A172 (cell line): ENCODE measurements at places on chromosomes 2 and 18.
A peak's percentile ranks its signal among the peaks of the same experiment; 100 is the strongest.

DNA sequence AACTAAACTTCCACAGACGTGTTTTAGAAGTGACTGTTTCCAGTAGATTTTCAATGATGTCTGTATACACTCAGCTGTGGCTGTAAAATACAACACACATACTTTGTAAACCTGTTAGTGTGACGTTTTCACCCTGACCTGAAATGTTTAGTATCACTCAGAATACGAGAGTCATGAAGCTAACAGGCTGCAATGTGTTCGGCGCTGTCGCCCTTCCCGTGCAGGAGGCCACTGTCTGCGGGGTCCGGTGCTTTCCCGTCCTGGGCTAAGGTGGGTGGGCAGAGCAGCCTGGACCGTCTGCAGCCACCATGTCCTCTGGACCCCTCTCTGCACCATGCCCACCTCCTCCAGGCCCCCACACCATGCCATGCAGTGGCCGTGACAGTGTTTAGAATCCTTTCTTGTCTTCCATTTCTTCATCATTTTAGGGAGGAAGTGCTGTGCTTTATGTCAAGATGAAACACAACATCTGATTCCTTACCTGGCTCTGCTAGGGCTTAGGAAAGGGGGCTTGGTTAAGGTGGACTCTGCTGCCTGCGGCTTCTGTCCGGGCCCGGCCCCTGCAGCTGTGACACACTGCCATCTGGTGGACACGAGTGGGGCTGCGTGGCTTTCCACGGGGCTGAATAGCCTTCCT lies 53.8 kb upstream of the RBM44 start:
- DNase-seq, result no peak

- DNase-seq, result no peak
These were observed 22.3 kb downstream of the QPCT start for GRCh38 chr2:37366773-37367172.

- no peak for DNase-seq
These were observed 125.4 kb upstream of the RNF152 start for GRCh38 chr18:62018034-62018758.

DNA sequence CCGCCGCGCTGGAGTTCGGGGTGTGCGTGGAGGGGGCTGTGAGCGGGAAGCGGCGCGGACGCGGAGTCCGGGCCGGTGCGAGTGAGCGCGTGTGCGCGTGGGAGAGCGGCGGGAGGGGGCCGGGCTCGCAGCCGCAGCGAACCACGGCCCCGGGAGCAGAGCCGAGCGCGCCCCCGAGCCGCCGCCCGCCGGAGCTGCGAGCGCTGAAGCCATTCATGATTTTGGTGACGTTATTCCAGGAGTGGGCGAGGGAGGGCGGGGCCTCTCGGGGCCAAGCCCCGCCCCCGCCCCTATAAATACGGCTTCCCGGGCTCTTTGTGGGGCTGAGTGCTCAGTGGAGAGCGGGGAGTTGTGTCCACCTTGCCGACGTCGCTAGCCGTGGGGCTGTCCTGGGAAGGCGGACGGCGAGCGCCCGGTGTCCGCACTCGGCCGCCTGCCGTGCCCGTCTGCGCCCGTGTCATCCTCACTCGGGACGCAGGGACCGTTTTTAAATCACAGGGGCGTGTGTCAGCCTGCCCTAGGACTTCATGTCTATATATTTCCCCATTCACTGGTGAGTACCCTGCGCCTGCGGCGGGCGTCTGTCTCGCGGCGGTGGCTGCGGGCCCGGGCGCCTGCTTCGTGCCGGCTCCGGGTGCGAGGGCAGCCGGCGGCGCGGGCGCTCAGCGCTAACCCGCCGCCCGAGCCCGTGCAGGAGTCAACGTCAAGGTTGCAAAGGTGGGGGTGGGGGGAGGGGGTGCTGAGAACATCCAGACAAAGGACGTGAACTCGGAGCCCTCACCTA lies at the start of gene LBH:
LBH (plus strand) TSS at position 323 of the 784 bp plus-strand sequence; CDS start at position 528, 205 bp downstream.
- DNase-seq, result peak; percentile 75
